ENCODE measurements at places on chromosomes 2 and 18. TPM values are rescaled to one million over a fixed set of nuclear protein-coding genes. Genes with fewer than 3 reads are reported as not detected.
A peak's percentile ranks its signal among the peaks of the same experiment; 100 is the strongest.

- H3K36me3 ChIP-seq = no peaks in the 10 kb centered on the region
- no peak overlapping the region for H3K4me3 ChIP-seq
- no peak for DNase-seq
- H3K27ac ChIP-seq = no peak overlapping the region
Measured at GRCh38 chr2:58606799-58607198, 365.7 kb upstream of the FANCL start.

GRCh38 chr2:204453730-204454167, 91.5 kb upstream of the PARD3B start:
- peak; percentile 61 for DNase-seq
- no peaks in the 10 kb centered on the region for H3K36me3 ChIP-seq
- no peak overlapping the region for H3K4me3 ChIP-seq
- no peaks in the 10 kb centered on the region for H3K4me1 ChIP-seq

- H3K36me3 ChIP-seq = no peaks in the 10 kb centered on the region
- H3K4me3 ChIP-seq = no peak overlapping the region
- DNase-seq = no peak
- no peak overlapping the region for H3K27ac ChIP-seq
Measured at GRCh38 chr18:9210966-9211365, 74.4 kb downstream of the ANKRD12 start.

GRCh38 chr2:27308359-27308881, at the start of gene UCN:
Gene UCN (minus strand): TSS chr2:27308445. CDS start chr2:27307895, 550 bp downstream.
- DNase-seq = peak; percentile 29
- no peaks in the 10 kb centered on the region for H3K36me3 ChIP-seq

DNA sequence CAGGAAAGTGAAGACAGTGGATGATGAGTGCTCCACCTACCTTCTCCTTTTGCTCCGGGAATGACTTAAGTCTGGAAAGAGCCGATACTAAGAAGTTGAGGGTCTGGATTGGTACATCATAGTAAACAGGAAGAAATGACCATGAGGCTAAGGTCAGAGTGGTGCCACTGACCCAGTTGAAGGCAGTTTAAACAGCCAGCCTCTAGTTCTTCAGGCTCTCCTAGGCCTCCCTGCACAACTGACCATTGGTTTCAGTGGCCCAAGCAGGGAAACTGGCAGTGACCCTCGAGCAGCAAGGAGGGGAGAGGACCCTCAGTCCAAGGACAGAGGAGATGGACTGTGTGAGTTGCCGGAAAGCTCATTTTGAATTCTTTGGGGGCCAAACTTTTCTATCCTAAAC, 119.1 kb downstream of the MAP4K4 start:
- no peak overlapping the region for H3K27ac ChIP-seq
- no peaks in the 10 kb centered on the region for H3K36me3 ChIP-seq
- no peak overlapping the region for H3K4me3 ChIP-seq
- no peaks in the 10 kb centered on the region for H3K27me3 ChIP-seq
- H3K4me1 ChIP-seq = peaks cover 7% of the 10 kb centered on the region

DNA sequence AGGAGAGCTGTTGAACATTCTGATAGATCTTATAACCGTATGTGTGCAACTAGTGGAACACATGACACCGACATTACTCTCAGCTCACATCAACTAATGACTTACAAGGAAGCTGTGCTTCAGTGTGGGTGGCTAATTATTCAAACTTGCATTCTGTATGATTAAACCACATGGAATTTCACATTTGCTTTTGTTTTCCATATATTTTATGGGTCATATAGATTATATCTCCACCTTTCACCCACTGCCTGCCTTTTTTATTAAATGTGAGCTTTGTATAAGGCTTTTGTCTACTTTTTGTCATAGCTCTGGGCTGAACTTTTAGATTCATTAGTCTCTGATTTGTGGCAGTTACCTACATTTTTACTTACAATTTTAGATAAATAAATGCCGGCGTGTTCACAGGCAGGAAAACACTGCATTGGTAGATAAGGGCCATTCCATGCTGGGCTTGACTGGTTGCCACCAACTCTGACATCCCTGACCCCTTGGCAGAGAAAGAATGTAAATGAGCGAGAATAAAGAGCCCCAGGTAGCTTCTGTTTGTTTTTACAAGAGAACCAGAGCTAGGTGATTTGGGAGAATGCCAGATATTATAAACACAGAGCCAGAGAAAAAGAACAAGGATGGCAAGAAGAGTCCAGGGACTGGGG, 35.7 kb downstream of the LYPD6 start:
- no peaks in the 10 kb centered on the region for H3K36me3 ChIP-seq
- DNase-seq = peak; percentile 23

- no peaks in the 10 kb centered on the region for H3K27me3 ChIP-seq
- H3K36me3 ChIP-seq = peaks cover 4% of the 10 kb centered on the region
- peaks cover 11% of the 10 kb centered on the region for H3K4me1 ChIP-seq
- DNase-seq = peak; percentile 42
- H3K27ac ChIP-seq = peak overlapping the region; percentile 12
Measured at GRCh38 chr2:105879106-105879802, 134.5 kb downstream of the NCK2 start.

DNA sequence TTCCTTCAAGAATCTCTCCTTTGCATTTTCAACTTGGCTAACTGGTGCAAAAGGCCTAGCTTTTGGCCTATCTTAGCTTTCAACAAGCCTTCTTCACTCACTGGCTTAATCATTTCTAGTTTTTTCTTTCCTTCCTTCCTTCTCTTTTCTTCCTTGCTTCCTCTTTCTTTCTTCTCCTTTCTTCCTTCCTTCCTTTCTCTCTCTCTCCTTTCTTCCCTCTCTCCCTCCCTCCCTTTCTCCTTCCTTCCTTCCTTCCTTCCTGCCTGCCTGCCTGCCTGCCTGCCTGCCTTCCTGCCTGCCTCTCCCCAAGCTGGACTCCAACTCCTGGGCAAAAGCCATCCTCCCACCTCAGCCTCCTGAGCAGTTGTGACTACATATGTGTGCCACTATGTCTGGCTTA, 176.2 kb upstream of the APCDD1 start:
- no peaks in the 10 kb centered on the region for H3K27me3 ChIP-seq
- H3K27ac ChIP-seq = no peak overlapping the region
- no peak for DNase-seq

DNA sequence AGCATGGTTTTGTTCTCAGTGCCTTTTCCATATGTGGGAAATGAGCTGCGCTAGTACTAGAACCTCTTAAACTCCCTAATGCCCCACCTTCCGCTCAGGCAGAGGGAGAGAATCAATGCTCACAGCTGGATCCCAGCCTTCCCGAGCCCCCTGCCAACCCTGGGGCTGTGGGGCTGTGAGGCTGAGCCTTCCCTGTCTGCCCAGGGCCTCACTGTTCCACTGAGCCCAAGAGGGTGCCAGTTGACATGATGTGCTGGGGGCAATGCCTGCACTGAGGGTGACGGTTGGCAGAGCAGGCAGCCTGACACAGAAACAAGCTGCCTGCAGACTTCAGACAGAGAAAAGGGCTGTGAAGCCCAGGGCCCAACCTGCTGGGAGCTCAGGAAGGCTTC, 602.4 kb upstream of the RAB6C start:
- H3K27ac ChIP-seq = no peak overlapping the region
- no peak for DNase-seq
- no peaks in the 10 kb centered on the region for H3K36me3 ChIP-seq
- no peak overlapping the region for H3K4me3 ChIP-seq

DNA sequence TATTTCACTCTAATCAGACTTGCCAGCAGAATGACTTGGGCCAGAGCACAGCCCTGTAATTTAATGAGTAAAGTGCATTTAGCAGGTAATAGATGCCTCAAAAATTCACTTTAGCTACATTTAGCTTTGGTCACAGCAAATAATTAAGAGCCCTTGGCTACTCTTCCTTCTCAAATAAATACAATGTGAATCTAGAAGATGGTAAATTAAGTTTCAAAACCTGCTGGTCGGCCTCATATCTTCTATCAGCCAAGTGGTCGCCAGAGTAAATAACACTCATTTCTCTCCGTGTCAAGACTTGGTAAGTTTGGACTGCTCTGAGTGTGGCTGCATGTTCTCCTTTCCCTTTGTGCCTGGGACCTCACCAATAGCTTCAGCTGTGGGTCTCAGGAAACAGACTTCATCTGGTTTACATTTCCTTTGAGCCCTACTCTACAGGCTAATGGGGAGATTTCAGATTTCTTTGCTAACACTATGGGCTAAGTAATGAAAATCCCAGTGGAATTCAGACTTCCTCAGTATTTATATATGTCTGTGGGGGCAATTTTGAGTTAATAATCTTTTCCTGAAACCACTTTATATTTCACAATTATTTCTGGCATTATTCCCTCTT, 375.8 kb downstream of the RBM43 start:
- H3K27me3 ChIP-seq = no peaks in the 10 kb centered on the region
- no peaks in the 10 kb centered on the region for H3K36me3 ChIP-seq
- H3K4me1 ChIP-seq = no peaks in the 10 kb centered on the region
- H3K27ac ChIP-seq = no peak overlapping the region

GRCh38 chr2:156399950-156400705, 36.1 kb upstream of the GPD2 start:
- H3K4me3 ChIP-seq = peak overlapping the region; percentile 73
- H3K27me3 ChIP-seq = no peaks in the 10 kb centered on the region
- H3K36me3 ChIP-seq = no peaks in the 10 kb centered on the region
- peak overlapping the region; percentile 92 for H3K27ac ChIP-seq
- DNase-seq = peak; percentile 79
- H3K4me1 ChIP-seq = peaks cover 6% of the 10 kb centered on the region

GRCh38 chr18:76658627-76659026, 163.6 kb upstream of the ZNF516 start:
- no peaks in the 10 kb centered on the region for H3K27me3 ChIP-seq
- H3K4me3 ChIP-seq = no peak overlapping the region
- DNase-seq = no peak
- H3K36me3 ChIP-seq = no peaks in the 10 kb centered on the region
- no peaks in the 10 kb centered on the region for H3K4me1 ChIP-seq
- H3K27ac ChIP-seq = no peak overlapping the region

DNA sequence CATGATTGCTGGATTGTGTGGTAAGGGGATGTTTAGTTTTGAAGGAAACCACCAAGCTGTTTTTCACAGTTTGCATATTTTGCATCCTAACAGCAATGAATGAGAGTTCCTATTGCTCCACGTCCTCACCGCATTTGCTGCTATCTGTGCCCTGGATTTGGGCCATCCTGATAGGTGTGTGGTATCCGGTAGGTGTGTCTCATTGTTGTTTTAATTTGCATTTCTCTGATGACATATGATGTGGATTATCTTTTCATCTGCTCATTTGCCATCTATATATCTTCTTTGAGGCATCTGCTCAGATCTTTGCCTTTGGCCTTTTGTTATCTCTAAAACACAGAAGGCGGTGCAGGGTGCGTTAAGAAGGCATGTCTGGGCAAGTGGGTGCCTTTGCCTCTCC, 73.3 kb downstream of the LONRF2 start:
- no peak for DNase-seq
- no peak overlapping the region for H3K4me3 ChIP-seq
- no peak overlapping the region for H3K27ac ChIP-seq
- no peaks in the 10 kb centered on the region for H3K27me3 ChIP-seq

DNA sequence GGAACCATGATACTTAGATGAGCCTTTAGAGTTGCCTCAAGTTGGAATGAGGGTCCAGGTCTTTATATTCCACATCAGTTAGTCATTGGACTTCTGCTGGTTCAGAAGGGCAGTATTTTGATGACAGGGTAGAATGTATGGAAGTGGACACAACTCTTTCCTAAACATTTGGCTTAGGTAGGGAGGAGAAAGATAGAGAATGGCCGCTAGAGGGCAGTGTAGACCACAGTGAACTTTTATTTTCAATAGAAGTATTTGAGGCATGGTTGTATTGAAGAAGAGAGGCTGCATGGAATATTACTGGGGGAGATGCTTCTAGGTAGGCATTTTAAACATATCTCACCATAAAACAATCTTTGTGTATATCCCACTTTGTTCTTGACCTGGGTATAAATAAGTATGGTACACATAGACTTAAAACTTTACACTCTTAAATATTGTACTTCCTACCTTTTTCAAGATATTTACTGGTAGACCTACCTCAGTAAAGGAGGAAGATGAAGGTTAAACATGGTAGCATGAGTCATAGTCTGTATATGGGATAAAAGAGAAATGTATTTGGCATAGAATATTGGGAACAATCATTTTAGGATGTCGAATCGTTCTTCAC, 497.6 kb upstream of the FAM98A start:
- H3K4me3 ChIP-seq = no peak overlapping the region
- no peak overlapping the region for H3K27ac ChIP-seq
- H3K4me1 ChIP-seq = no peaks in the 10 kb centered on the region
- peak; percentile 59 for DNase-seq
- H3K27me3 ChIP-seq = no peaks in the 10 kb centered on the region
- no peaks in the 10 kb centered on the region for H3K36me3 ChIP-seq

DNA sequence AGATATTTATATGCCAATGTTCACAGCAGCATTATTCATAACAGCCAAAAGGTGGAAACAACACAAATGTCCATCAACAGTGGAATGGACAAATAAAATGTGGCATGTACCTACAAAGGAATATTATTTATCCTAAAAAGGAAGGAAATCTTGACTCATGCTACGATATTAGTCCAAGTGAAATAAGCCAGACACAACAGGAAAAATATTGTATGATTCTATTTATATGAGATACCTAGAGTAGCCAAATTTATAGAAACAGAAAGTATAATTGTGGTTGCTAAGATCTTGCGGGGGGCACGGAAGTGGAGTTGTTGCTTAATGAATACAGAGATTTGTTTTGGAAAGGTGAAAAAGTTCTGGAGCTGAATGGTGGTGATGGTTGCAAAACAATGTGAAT, 33.0 kb upstream of the CCDC150 start:
- no peak overlapping the region for H3K27ac ChIP-seq
- no peak overlapping the region for H3K4me3 ChIP-seq
- no peaks in the 10 kb centered on the region for H3K36me3 ChIP-seq

DNA sequence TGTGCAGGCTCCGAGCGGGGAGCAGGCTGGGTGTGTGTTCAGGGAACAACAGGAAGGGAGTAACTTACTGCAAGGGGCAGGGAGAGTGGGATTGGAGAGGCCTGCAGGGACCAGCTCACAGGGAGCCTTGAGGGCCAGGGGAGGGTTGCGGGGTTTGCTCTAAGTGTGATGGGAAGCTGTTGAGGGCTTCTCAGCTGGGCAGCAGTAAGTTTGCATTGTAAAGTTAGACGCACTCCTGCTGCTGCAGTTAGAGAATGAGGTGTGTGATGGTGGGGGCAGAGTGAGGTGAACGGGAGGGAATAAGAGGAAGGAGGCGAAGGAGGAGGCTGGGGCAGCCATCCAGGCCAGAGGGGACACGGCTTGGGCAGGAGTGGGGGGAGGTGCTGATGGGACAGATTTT, 53.4 kb downstream of the BOLA3 start:
- no peaks in the 10 kb centered on the region for H3K4me1 ChIP-seq
- H3K27ac ChIP-seq = no peak overlapping the region
- no peak for DNase-seq
- H3K36me3 ChIP-seq = peaks cover 16% of the 10 kb centered on the region
- no peaks in the 10 kb centered on the region for H3K27me3 ChIP-seq

- H3K4me1 ChIP-seq = no peaks in the 10 kb centered on the region
- no peak for DNase-seq
Measured at GRCh38 chr18:21099442-21099841, 12.2 kb downstream of the ROCK1 start.

GRCh38 chr2:36368438-36368837, 12.9 kb downstream of the CRIM1 start:
- H3K27ac ChIP-seq = no peak overlapping the region
- H3K27me3 ChIP-seq = no peaks in the 10 kb centered on the region
- H3K4me3 ChIP-seq = no peak overlapping the region
- no peak for DNase-seq
- H3K4me1 ChIP-seq = peaks cover 15% of the 10 kb centered on the region

The OSR1 gene
- 1.7 TPM for total RNA-seq

The MBD5 gene
- total RNA-seq = 29.6 TPM

The ANKZF1 gene
- 67.1 TPM for total RNA-seq

The OSGEPL1 gene
- 2.1 TPM for total RNA-seq

The RUFY4 gene
- not detected for total RNA-seq

The TOGARAM2 gene
- 0.24 TPM for total RNA-seq

The PTPN4 gene
- total RNA-seq = 28.2 TPM

The CAPN14 gene
- total RNA-seq = not detected

The CYP27A1 gene
- total RNA-seq = 21.7 TPM
